Hepatic stellate cell (primary cell): ENCODE measurements at places on chromosomes 5 and 9.

DNA sequence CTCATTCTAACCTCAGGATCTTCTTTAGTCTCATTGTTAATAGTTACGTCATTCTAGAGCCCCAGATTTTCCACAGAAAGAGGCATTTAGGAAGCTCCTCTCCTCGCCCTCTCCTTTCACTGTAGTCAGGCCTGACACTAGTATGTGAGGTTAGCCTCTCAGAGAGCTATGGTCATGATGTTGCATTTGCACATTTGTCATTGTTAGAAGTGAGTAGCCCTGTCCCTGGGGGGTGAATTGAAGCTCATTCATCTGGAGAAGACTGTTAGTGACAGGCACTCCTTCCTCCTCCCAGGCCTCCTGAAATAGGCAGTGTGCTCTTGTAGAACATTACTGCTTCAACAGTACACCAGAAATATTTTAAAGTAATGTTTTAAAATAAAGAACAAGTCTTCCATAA, 26.6 kb upstream of the LRRTM2 start:
- no peak for DNase-seq

GRCh38 chr5:72121052-72121779, 13.9 kb downstream of the MAP1B start:
- no peak for DNase-seq

DNA sequence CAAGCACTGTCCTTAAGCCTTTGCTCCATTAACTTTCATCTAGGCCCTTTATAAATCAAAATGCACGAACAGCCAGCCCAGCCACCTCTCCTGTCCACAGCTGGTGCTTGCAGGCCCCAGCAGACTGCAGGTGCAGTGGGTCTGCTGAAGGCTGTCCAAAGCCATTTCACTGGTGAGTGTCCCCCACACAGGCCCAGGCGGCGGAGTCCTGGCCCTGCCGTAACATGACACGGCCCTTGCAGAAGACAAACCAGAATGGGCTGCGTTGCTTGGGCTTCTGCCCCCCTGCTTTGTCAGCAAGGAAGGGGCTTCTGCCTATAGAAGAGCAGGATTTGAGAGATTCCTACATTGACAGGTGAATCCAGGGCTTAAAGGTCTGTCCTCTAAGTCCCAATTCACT, 188.6 kb downstream of the NR3C1 start:
- DNase-seq, result no peak

DNA sequence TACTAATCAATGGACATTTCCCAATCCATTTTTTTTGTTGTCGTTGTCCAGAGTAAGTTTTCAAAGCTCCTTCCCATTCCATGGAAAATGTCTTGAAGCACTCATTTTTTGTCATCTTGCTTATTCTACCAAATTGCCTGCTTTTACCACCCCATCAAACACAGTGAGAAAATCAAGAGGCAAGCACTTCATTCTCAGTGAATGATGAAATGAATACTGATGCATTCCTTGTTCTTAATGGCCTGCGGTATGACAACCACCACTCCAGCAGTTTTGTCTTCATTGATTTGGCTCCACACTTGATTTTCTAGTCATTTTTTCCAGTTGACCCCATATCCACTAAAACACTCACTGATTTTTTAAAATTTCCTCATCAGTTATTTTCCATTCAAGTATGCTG, 193.5 kb upstream of the ANKH start:
- no peak for DNase-seq

GRCh38 chr5:109390188-109390587, 19.6 kb downstream of the PJA2 start:
- DNase-seq, result no peak

DNA sequence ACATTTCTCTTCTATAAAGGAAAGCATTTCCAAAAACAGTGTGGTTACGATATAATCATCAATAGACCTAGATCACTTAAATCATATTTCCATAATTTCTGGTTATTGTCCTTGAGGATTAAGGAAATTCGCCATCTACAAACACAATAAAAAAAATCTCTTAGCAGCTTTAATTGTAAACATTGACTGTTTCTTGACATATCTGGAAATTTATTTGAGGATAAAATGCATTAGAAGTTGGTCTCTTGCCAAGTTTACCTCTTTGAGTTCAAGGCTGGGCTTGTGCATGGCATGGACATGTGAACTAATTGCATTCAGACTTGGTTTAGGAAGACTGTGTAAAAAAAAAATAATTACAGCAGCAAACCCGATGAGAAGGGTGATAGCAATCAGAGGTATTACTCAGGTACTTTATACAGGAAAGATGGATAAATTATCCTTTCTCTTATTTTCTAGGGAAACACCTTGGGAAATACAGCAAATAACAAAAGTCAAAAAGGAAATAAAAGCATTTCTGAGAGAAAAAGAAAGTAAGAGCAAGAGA, 237.9 kb downstream of the SLF1 start:
- no peak for DNase-seq

- DNase-seq, result peak; percentile 20
Measured at GRCh38 chr9:91214086-91214485, 147.6 kb downstream of the AUH start.

- DNase-seq, result peak; percentile 12
Measured at GRCh38 chr9:78921341-78921740, 624.4 kb downstream of the PSAT1 start.

GRCh38 chr9:99753436-99753835, 68.2 kb upstream of the NR4A3 start:
- no peak for DNase-seq

- DNase-seq, result no peak
Measured at GRCh38 chr5:1667648-1668140, 131.9 kb downstream of the MRPL36 start.

DNA sequence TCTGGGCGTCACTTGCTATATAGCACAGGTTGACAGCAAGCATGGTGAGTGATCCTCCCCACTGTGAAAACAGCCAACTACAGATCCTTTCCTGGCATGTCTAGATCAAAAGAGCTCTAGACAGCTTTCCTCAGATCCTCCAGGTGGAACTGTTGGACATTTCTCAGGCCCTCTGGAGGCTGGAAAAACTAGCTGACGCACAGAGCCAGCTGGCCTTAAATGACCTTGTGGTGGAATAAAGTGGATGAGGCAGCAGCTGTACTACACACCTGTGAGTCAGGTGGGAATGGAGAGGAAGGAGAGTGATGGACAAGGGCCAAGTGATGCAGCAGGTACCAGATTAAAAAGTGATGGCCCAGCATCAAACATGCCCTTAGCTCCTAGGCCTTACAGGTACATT, 172.7 kb downstream of the TRIM32 start:
- no peak for DNase-seq

- DNase-seq, result no peak
Measured at GRCh38 chr5:79772651-79773050, 83.0 kb downstream of the CMYA5 start.

- no peak for DNase-seq
Measured at GRCh38 chr9:93702261-93702660, 125.9 kb downstream of the PHF2 start.

DNA sequence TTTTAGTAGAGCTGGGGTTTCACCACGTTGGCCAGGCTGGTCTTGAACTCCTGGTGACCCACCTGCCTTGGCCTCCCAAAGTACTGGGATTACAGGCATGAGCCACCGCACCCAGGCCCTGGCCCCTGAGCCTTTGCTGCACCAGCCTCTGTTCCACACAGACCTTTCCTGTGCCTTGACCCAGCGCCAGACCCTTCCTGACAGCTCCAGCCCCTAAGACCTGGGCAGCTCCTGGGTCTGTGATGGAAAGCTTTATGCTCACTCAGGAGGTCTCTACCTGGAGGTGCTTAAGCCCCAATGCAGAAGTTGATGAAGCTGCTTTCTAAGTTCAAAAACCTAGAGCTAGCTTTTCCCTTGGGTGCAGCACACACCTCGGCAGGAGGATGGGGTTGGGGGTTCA, 58.8 kb upstream of the NEK6 start:
- no peak for DNase-seq

DNA sequence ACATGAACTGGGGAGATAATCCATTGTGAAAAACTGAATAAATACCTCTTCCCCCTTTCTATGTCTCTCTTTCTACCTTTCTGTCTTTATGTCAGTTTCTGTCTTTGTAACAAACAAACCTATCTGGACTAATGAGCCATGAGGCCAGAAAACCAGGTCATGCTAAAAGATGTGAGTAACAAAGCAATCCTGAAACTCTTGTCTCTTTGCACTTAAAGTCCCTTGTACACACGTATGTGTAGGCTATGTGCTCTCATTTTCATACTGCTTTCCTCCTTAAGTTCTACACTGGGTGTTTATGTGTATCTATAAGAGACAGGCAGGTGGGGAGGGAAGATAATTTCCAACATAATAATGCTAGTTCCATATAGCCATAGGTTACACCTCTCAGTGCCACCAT, 123.8 kb upstream of the PTGER4 start:
- DNase-seq, result no peak

DNA sequence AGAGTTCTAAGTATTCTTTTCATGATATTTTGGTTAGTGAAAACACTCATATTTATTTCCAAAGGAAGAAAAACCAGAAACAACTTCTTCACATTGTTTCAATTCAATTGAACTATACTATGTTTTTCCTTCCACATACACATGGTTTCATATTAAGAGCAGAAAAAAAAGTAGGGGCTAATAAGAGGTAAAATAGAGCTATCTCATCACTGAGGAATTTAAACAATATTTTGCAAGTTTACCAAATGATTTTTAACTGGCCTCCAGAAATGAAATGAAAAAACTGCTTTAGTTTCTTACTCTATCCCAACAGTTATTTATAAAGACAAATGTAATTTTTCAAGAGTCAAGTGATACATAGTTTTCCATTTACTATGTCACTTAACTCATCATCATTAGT, 233.5 kb downstream of the RFX3 start:
- no peak for DNase-seq

GRCh38 chr9:124660341-124660801, 110.7 kb downstream of the NR6A1 start:
- DNase-seq, result peak; percentile 18

DNA sequence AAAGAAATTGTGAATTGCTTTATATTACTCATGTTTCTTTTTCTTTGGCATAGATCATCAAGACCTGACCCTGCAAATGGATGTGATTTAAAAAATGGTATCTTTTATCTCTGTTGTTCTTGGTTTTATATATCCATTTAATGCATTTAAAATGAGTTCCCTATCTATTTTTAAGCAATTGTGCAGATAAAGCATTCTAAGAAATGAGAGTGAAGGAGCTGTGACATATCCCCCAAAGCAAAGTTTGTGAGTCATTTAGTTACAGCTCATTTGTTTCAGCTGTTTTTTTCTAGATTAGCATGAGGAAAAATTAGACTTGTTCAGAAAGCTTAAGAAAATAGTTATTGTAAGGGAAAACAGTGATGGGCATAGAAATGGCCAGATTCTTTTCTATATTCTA, 7.6 kb upstream of the ELOVL7 start:
- DNase-seq, result no peak

GRCh38 chr9:107425101-107426025, 64.2 kb downstream of the KLF4 start:
- peak; percentile 43 for DNase-seq

GRCh38 chr5:864492-865167, 13.8 kb upstream of the ZDHHC11 start:
- no peak for DNase-seq
